ENCODE measurements at places on chromosomes 4 and X. TPM values are rescaled to one million over a fixed set of nuclear protein-coding genes. Genes with fewer than 3 reads are reported as not detected.

DNA sequence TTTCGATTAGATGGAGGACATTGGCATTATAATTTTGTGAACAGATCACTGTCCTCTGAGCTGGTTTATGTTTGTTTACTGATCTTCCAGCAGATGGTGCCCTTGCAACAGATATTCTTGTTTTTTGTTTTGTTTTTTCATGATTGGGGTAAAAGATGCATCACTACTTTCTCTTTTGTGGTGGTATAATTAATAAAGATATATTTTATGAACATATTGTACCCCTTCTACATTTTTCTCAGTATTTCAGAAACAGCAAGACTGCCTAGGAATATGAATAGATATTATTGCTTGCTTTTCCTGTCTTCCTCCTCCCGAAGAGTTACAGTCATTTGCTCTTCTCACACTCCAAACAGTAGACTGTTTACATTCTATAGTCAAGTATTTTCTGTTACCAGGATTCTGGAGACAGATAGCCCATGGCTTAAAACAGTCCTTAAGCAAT lies 905.2 kb downstream of the TRAM1L1 start:
- no peak for DNase-seq

DNA sequence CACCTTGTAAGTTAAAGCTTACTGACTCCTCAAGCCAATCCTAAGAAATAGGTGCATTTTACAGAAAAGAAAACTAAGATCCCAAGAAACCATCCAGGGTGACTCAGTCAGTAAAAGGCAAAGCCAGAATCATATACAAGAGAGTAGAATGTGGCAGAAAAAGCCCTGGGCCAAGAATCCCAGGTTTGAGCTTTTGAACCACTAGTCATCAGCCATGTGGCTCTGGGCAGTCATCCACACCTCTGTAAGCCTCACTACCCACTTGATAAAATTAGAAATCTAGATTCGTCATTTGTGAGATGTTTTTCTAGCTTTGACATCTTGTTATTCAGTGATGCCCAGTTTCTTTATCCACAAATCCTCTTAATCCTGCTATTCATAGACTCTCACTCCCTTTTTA lies 122.2 kb upstream of the PDE5A start:
- no peak for DNase-seq

DNA sequence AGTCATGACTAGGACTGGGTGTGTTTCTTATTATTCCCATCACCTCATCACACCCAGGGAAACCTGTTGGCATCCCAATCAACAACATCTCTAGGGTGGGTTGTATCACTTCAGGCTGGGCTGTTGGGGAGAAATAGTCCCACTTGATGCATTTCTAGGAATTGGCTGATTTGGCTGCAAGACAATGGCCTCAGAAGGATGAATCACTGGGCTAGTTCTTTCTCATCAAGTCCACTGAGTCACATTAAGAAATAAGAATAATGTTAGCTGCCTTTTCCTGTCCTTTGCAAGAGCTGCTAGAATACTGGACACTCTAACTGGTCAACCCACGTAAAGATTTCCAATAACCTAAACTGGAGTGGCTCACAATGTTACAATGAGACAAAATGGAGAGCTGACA lies 104.2 kb downstream of the CHRDL1 start:
- DNase-seq: no peak

GRCh38 chrX:129769467-129770154 lies 10.1 kb upstream of the SASH3 start:
- DNase-seq: no peak

ERAS gene
- total RNA-seq: not detected

- no peak for DNase-seq
Measured at GRCh38 chr4:13597604-13598003, 29.9 kb downstream of the BOD1L1 start.

- no peak for DNase-seq
Measured at GRCh38 chr4:185726931-185727330, 85.1 kb downstream of the SORBS2 start.

HMX1 gene
- total RNA-seq: not detected

PABPC5 gene
- 0.32 TPM for total RNA-seq

DNA sequence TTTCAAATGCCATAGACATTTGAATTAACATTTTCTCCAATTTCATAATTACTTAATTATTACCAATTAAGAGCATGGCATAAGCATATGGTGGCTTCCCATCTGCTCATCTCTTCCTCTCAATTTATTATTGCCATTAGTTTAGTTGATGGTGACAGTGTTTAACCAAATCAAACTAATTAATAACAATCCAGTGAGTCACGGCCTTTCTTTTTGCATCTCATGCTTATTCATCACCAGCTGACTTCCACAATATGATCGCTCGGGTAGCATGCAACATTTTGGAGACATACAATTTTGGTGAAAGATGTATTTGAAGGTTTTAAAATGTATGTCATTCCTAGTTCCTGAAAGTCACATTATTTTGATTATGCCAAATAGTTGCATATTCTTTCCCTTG lies 172.8 kb upstream of the TACR3 start:
- DNase-seq: no peak

GRCh38 chr4:21819086-21819485 lies 129.5 kb downstream of the KCNIP4 start:
- no peak for DNase-seq

DNA sequence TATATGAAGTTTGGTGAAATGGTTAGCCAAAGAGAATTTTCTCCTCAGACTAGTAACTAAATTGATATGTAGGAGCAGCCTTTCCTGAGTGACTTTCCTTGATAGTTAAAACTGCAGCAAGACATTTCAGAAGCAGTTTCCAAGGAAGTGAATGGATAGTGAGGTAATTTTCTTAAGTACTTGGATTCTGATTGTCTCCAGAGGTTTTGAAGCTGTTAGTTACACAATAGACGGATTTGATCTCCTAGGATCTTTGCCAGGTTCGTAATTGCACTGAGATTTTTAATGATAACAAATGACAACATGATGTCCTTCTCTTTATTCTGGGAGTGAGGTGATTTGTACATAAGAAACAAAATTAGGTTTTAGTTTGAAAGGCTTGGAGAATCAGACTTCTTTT lies 29.2 kb downstream of the PRRG1 start:
- no peak for DNase-seq
